Activated CD4-positive, alpha-beta T cell treated with anti-CD3 and anti-CD28 coated beads, Interleukin-2, amount 50 U/mL, for 24 hours (primary cell): ENCODE measurements at places on chromosomes 3 and 15.

DNA sequence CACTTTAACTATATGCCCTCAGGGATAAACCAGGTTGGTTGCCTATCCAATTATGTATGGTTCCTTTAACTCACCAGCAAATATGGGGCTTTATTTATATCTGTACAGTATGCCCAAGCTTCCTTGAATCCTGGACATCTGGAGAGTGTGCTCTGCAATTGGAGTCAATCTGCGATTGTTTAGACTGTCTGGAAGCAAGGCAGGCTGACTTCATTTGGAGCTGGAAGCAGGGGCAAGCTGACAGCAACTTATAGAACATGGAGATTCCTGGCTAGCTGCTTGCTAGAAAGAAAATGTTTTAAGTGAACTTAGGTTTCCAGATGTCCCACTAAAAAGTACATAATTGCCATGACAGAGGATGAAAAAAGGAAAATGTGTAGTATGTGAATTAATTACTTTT is 63.7 kb upstream of the TPRG1 start:
- DNase-seq = no peak

GRCh38 chr3:55538158-55538557 is 51.1 kb upstream of the WNT5A start:
- no peak for DNase-seq

- DNase-seq = no peak
Observed at GRCh38 chr3:112980080-112980479, 5.2 kb upstream of the CD200R1 start.

DNA sequence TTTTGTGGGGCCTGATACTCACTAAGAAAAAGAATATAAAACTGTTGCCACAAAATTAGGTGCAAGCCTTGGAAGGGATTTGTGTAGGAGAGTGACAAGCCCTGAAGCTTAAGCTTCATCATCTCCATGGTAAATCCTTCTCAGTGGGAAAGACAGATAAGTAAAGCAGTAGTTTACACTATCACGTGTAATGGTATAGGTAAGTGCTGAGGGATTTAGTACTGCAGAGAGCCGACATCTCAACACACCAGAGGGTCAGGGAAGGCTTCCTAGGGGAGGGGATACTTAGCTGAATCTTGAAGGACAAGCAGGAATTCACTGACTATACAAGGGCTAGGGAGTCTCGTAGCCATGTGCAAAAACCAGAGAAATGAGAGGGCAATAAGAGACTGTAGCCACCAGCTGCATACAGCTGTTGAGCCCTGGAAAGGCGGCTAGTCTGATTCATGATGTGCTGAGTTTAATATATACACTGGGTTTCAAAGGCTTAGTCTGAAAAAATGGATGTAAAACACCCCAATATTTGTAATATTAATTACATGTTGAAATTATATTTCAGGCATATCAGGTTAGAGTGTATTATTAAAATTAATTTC is 11.1 kb downstream of the SLC24A1 start:
- no peak for DNase-seq

GRCh38 chr3:157441102-157441624 is 4.5 kb downstream of the PTX3 start:
- no peak for DNase-seq

GRCh38 chr3:142618917-142619461 is 22.8 kb downstream of the PLS1 start:
- DNase-seq = no peak

DNA sequence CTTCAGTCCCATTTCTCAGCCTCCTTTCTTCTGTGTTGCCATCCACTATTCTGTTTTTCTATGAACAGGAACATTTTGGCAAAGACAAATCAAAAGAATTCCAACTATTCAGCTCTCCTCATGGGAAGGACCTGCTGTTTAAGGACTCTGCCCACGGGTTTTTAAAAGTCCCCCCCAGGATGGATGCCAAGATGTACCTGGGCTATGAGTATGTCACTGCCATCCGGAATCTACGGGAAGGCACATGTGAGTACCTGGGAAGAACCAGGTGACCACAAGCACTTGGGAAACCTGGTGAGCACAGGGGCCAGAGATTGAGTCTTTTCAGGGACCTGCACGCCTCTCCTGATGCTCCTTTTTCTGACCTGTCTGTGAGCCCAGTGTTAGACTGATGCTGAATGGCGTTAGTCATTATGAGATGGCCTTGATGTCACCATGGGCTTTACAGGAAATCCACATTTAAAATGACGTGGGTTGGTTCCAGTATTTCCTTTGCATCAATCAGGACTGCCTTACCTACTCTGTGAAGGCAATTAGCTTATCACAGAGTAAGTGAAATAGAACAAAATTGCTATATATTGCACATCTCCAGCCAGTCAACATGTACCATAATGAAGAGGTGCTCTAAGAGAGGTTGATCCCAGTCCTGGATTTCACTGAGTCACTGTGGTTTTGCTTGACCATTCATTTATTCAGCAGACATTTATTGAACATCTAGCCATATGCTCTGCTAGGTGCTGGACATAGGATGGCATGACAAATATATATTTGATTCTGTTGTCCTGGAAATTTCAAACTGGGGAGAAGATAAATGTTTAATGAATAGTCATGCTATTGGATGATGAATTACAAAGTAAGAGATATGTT is 11.7 kb downstream of the TF start:
- no peak for DNase-seq

GRCh38 chr3:29426302-29427226 is 145.7 kb downstream of the RBMS3 start:
- DNase-seq = no peak
